Jurkat, Clone E6-1 (cell line): ENCODE measurements at places on chromosomes 12 and 14.

DNA sequence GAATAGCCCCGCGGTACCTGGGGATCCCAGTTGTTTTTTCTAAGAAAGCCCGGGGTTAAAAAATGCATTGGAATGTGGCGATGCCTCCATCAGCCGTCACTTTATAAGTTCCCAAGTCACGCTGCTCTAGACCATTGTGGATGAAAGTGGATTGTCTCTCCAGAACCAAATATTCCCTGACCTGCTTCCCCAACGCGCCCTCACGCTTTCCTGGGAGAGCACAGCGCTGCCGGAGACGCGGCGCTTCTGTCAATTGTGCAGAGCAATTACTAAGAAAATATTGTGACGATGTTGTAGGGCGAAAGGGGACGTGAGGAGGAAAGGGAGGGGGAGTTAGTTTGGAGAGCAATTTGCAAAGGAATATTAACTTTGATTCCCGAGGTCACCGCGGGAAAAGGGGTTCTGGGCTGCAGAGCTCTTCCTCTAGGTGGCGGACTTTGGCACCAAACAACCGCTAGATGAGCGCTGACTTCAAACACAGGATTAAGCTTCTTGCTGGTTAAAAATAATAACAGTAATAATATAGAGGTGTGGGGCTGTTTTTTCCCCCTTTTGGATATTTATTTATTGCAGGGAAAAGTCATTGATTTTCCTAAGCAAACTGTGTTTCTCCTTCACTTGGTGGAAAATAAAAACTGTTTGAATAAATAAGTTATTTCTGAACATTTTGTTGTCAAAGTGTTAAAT, 9.6 kb upstream of the FOXG1 start:
- no peak for DNase-seq

GRCh38 chr12:132121283-132121682, 22.8 kb downstream of the DDX51 start:
- DNase-seq: no peak

DNA sequence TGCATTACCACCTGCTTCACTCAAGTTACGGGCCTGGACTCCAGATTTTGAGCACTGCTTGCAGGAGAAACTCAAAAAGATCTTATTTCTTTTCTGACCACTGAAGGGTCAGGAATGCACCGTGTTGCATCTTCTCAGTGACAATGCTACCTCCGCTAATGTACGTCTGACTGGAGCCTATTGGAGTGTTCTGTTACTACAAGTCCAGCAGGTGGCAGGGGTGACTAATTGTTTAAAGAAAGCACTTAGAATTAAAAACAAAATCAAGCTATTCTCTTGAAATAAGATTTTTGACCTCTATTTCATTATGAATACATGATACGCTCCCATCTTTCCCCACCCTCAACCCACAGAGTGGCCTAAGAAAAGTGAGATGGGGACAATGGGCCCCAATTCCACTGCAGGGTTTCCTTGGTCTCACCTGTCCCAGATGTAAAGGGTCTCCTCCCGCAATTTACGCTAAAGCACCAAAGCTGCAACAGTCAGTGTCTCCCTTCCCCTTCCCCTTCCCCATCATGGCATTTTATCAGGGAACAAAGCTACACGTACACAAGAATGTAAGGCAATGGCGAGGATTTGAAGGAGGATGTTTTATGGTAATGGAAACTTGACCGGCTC, 2.2 kb downstream of the TBPL2 start:
- peak; percentile 24 for DNase-seq

DNA sequence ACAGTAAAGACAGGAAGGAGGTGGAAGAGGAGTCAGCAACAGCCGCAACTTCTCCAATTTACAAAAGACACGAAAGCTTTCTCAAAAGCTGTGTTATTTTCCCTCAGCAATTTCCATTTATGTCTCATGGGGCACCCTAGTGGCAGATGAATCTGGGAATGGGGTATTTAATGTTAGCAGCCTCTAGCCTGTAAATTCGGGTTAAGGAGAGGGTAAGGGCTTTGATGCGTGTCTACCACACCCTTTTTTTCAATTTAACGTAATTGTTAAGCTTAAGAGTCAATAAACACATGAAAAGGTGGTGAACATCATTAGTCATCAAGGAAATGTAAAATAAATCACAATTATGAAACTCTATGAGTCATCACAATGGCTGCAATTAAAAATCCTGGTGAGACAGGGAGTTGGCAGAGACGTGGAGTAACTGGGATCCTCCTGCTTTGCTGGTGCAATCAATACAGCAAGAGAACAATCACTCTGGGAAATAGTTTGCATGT, 986.4 kb downstream of the AACS start:
- DNase-seq: no peak

GRCh38 chr12:92784356-92784755, 81.6 kb downstream of the PLEKHG7 start:
- no peak for DNase-seq
